Activated T-cell treated with anti-CD3 and anti-CD28 coated beads, Interleukin-2, amount 50 U/mL, for 24 hours (primary cell): ENCODE measurements at places on chromosomes 2 and 18.

- no peak overlapping the region for H3K27ac ChIP-seq
- H3K4me3 ChIP-seq: no peak overlapping the region
- peaks cover 17% of the 10 kb centered on the region for H3K4me1 ChIP-seq
- DNase-seq: no peak
Observed at GRCh38 chr18:48997985-48998831, 47.4 kb upstream of the SMAD7 start.

GRCh38 chr2:152247337-152247695, 71.8 kb upstream of the STAM2 start:
- no peaks in the 10 kb centered on the region for H3K4me1 ChIP-seq
- H3K4me3 ChIP-seq: no peak overlapping the region
- DNase-seq: no peak
- H3K27me3 ChIP-seq: peaks cover 12% of the 10 kb centered on the region
- H3K36me3 ChIP-seq: no peaks in the 10 kb centered on the region
- no peak overlapping the region for H3K27ac ChIP-seq

- no peaks in the 10 kb centered on the region for H3K27me3 ChIP-seq
- H3K36me3 ChIP-seq: no peaks in the 10 kb centered on the region
- no peak overlapping the region for H3K4me3 ChIP-seq
- no peaks in the 10 kb centered on the region for H3K4me1 ChIP-seq
Observed at GRCh38 chr2:83186105-83186760, 1272.8 kb downstream of the SUCLG1 start.

DNA sequence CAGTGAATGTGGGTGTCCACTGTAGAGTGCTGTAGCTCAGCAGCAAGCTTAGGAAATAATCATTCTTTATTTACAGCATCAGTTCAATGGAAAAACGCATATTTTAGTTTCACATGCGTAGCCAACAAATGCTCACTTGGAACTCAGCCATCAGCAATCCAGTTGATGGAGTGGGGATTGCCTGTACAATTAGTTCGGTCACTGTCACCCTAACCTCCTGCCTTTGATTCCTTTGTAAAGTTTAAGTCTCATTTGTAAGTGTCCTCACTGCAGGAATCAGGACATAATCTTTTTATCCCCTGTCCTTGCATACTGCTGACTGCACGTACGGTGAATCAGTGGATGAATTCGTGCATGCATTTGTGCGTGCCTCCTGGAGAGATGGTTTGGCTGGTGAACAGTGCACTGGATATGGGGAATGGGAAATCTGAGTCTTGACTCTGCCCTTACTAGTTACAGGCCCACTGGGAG, 55.9 kb downstream of the RAB31 start:
- no peak overlapping the region for H3K27ac ChIP-seq
- H3K27me3 ChIP-seq: peaks cover 12% of the 10 kb centered on the region

- no peaks in the 10 kb centered on the region for H3K27me3 ChIP-seq
- no peak overlapping the region for H3K4me3 ChIP-seq
- no peaks in the 10 kb centered on the region for H3K36me3 ChIP-seq
- no peaks in the 10 kb centered on the region for H3K4me1 ChIP-seq
- no peak overlapping the region for H3K27ac ChIP-seq
Observed at GRCh38 chr18:42813570-42813969, 301.9 kb downstream of the RIT2 start.

GRCh38 chr2:64244037-64244416, 99.8 kb upstream of the PELI1 start:
- H3K4me3 ChIP-seq: no peak overlapping the region
- no peaks in the 10 kb centered on the region for H3K36me3 ChIP-seq
- H3K4me1 ChIP-seq: no peaks in the 10 kb centered on the region
- no peaks in the 10 kb centered on the region for H3K27me3 ChIP-seq
- no peak for DNase-seq

DNA sequence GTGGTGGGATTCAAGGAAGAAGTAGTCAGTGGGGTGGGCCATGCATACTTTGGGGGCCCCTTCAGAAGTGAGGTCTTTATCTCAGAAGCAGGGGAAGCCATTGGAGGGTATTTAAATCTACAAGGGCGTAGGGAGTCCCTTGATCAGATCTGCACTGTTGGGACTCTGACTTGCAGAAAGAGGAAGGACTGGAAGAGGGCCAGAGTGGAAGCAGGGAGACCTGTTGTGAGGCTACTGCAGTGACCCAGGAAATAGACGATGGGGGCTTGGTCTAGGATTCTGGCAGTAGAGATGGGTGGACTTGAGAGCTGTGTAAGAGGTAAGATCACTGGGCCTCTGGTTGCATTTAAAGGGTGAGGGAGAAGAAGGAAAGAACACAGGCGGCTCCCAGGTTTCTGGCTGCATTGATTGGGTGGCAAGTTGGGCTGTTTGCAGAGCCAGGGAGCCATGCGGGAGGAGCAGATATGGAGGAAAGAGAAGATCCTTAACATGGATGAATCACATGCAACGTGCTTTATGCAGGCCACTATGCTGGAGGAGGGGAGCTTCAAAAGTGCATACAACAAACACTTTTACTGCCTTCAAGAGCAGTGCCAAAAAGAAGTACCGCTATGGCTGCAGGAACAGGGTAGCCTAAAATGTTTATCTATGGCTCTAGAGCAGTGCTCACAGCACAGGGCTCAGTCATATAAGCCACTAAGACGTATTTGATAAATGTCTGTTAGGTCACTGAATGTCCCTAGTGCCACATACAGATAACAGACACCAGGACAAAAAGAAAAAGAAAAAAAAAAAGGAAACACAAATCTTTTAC, 2.3 kb downstream of the SFXN5 start:
- peak overlapping the region; percentile 2 for H3K27ac ChIP-seq
- H3K4me3 ChIP-seq: peak overlapping the region; percentile 89

- no peak overlapping the region for H3K27ac ChIP-seq
- H3K36me3 ChIP-seq: peaks cover 20% of the 10 kb centered on the region
- H3K4me1 ChIP-seq: peaks cover 37% of the 10 kb centered on the region
- DNase-seq: no peak
- H3K4me3 ChIP-seq: no peak overlapping the region
- no peaks in the 10 kb centered on the region for H3K27me3 ChIP-seq
Observed at GRCh38 chr2:241359481-241360045, 3.5 kb downstream of the FARP2 start.

GRCh38 chr2:66576561-66577320, 141.8 kb downstream of the MEIS1 start:
- no peaks in the 10 kb centered on the region for H3K36me3 ChIP-seq
- DNase-seq: no peak
- H3K4me1 ChIP-seq: peaks cover 14% of the 10 kb centered on the region
- H3K4me3 ChIP-seq: no peak overlapping the region
- H3K27me3 ChIP-seq: peaks cover 71% of the 10 kb centered on the region

GRCh38 chr2:168118733-168119514, 128.5 kb downstream of the STK39 start:
- peaks cover 17% of the 10 kb centered on the region for H3K36me3 ChIP-seq
- no peaks in the 10 kb centered on the region for H3K4me1 ChIP-seq
- H3K4me3 ChIP-seq: no peak overlapping the region
- H3K27ac ChIP-seq: no peak overlapping the region

DNA sequence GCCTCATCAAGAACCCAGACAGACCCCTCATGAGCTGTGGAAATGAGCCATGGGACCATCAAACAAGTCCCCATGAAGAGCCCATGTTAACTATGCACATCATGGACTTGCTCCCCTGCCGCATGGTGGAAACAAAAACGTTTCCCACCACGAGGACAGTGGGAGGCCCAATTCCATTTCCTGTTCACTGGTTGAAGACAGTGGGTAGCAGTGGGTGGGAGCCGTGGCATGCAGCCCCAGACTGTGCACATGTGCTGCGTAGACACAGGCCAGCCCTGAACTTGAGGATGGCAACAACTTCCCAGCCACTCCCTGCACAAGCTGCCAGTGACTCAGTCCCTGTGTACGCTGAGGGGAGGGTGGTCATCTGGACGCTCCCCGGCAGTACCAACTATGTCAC, 108.4 kb upstream of the LMAN1 start:
- H3K27ac ChIP-seq: no peak overlapping the region
- peaks cover 9% of the 10 kb centered on the region for H3K27me3 ChIP-seq
- H3K36me3 ChIP-seq: no peaks in the 10 kb centered on the region
- H3K4me1 ChIP-seq: no peaks in the 10 kb centered on the region

DNA sequence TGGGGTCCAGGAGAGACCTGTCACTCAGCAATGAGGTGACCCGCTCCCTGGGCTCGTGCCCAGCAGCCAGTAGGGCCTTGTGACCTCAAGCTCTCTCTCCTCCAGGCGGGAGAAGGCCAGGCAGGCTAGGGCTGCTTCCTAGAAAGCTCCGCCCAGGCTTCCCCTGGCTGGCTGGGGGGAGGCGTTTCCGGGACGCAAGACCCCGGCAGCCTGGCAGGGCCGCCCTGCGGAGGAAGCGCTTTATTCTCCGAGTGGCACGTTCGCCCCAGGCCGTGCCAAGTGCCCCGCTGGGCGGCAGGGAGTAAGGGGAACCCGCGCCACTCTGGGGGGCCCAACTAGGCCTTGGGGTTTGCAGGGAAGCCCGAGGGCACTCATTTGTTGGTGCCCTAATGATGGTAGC, 21.2 kb upstream of the EPAS1 start:
- H3K27ac ChIP-seq: no peak overlapping the region
- DNase-seq: peak; percentile 46
- H3K36me3 ChIP-seq: no peaks in the 10 kb centered on the region
- peaks cover 14% of the 10 kb centered on the region for H3K27me3 ChIP-seq
- H3K4me3 ChIP-seq: no peak overlapping the region
- peaks cover 5% of the 10 kb centered on the region for H3K4me1 ChIP-seq

DNA sequence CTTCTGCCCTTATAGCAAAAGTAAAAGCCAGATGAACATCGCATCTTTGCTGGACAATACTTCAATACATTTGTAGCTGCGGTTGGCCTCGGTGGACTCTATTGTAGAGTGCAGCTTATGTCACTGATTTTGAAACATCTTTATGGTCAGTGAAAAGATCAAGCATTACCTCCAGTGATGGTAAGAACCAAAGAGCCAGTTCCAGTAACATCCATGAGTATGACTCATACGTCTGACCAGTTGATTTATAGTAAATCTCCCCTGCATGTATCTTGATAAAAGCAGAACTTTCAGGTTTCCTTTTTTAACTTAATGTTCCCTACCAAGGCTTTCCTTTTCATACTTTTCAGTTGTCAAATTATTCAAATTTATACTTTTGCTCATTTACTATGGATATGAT, 119.2 kb upstream of the HNRNPA3 start:
- H3K36me3 ChIP-seq: no peaks in the 10 kb centered on the region
- H3K27me3 ChIP-seq: peaks cover 19% of the 10 kb centered on the region
- peaks cover 5% of the 10 kb centered on the region for H3K4me1 ChIP-seq
- no peak overlapping the region for H3K4me3 ChIP-seq

- no peak overlapping the region for H3K27ac ChIP-seq
- no peaks in the 10 kb centered on the region for H3K4me1 ChIP-seq
- DNase-seq: no peak
- peaks cover 32% of the 10 kb centered on the region for H3K27me3 ChIP-seq
- no peaks in the 10 kb centered on the region for H3K36me3 ChIP-seq
Observed at GRCh38 chr18:59767732-59768131, 70.5 kb upstream of the CCBE1 start.
